MCF 10A (cell line): ENCODE measurements at places on chromosomes 16 and 17.

- no peak for DNase-seq
These were observed 5.6 kb downstream of the CORO6 start for GRCh38 chr17:29617125-29617480.

DNA sequence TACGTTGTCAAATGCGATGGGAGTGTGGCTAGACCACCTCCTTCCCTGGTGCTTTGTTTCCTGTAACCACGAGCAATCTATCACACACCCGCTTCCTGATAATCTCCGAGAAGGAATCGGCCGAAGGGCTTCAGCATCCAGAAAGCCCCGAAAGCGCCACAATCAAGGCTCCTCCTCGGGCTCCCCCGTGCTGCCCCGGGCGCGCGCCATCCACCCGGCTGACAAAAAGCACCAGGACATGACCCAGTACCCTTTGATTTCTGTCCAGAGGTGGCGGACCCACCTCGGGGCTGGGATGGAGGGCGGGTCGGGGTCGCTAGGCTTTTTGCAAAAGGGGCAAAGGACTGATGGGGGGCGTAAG is 743 bp upstream of the ARMC7 start:
- no peak for DNase-seq

GRCh38 chr17:15501793-15502192 is 34.4 kb upstream of the CDRT4 start:
- DNase-seq: no peak

DNA sequence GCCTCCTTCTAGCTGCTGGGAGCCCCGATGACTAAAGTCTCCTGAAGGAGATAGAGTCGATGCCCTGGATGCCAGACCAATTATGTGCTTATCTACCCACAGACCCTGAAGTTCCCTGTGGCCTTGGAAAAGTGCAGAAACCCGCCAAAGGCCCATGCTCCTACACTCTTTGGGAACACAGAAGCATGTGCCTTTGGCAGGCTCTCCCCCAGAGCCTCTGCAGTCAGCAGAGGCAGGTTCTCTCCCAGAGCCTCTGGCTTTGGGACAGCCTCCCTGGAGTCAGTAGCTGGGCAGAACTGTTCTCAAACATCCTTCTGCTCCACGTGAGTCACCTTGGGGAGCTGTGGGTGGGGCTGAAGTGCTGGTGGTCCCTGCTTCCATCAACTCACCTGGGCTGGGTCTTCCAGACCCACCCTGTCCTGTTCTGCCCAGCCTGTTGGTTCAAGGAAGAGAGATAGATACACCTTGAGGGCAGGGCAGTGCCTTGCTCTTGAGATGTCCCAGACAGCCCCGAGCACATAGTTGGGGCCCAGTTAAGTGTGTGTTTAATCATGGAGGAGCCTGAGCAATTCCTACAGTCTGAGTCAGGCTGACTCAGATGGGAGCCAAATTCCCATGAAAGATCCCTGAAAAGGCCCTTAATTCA is 3.2 kb upstream of the CDK5RAP3 start:
- DNase-seq: peak; percentile 80

- DNase-seq: peak; percentile 49
These were observed 1.2 kb downstream of the HS3ST3B1 start for GRCh38 chr17:14302091-14302430.

DNA sequence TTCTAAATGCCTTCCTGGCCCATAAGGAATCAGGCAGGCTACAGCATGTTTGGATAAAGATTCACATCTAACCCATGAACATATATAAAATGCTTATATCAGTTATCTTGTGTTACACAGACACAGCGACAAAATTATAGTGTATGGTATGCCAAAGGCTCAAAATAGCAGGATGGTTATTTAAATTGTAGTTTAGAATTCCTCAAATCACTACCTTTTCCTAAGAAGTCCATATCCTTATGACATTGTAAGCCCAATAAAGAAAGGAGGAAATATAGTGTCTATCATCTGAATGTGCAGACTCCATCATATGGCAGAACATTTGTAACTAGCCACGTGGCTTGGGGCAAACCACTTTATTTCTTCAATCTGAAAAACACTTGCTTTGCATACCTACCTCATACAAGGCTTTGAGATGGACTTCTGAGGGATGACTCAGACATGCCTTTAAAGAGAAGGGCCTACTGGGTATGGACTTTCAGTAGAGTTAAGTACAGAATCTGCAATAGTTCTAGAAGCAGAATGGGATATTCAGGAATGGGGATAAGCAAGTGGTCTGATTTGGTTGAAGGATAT is 12.1 kb upstream of the DHX8 start:
- DNase-seq: no peak
